Upper lobe of right lung (tissue), 1 donor: ENCODE measurements at places on chromosomes 7 and 10. TPM values are rescaled to one million over a fixed set of nuclear protein-coding genes. Genes with fewer than 3 reads are reported as not detected.

GRCh38 chr10:121631365-121632029, 33.3 kb upstream of the FGFR2 start:
- DNase-seq: peak; percentile 17
- H3K36me3 ChIP-seq: no peaks in the 10 kb centered on the region
- no peak overlapping the region for H3K4me3 ChIP-seq

DNA sequence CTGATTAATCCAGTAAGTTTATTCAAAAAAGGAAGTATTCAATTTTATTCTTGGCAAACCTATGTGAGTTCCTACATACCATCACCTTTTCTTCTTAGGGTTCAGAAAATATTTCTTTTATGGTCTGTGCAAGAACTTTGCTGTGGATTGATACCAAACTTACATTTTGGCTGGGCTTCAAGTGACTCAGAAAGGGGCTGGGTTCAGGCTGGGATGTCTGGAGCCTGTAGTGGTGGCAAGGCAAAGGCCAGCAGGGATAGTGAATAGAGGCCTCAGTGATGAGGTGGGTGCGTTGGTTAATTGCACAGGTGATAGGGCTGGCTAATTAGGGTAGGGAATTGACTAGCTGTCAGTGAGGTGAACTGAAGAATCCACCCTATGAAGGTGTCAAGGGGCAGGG, 40.2 kb upstream of the ATXN7L1 start:
- no peak overlapping the region for H3K27ac ChIP-seq
- no peaks in the 10 kb centered on the region for H3K36me3 ChIP-seq
- H3K27me3 ChIP-seq: no peaks in the 10 kb centered on the region
- H3K4me3 ChIP-seq: no peak overlapping the region
- no peaks in the 10 kb centered on the region for H3K4me1 ChIP-seq
- DNase-seq: no peak

OR6B1 gene
- total RNA-seq: not detected

- H3K4me1 ChIP-seq: no peaks in the 10 kb centered on the region
- no peak for DNase-seq
- H3K36me3 ChIP-seq: no peaks in the 10 kb centered on the region
- no peak overlapping the region for H3K27ac ChIP-seq
- no peaks in the 10 kb centered on the region for H3K27me3 ChIP-seq
- no peak overlapping the region for H3K4me3 ChIP-seq
Measured at GRCh38 chr7:12549106-12549505, 21.4 kb upstream of the SCIN start.

GRCh38 chr10:62727934-62728333, 76.6 kb upstream of the ADO start:
- peaks cover 3% of the 10 kb centered on the region for H3K4me1 ChIP-seq
- H3K36me3 ChIP-seq: no peaks in the 10 kb centered on the region
- no peaks in the 10 kb centered on the region for H3K27me3 ChIP-seq
- DNase-seq: no peak

- no peaks in the 10 kb centered on the region for H3K27me3 ChIP-seq
- no peak overlapping the region for H3K4me3 ChIP-seq
- peaks cover 3% of the 10 kb centered on the region for H3K4me1 ChIP-seq
- no peak overlapping the region for H3K27ac ChIP-seq
Measured at GRCh38 chr7:151454305-151454704, 14.4 kb upstream of the CRYGN start.

SLC26A5 gene
- total RNA-seq: 1.9 TPM
